ENCODE measurements at places on chromosomes 5 and 9. TPM values are rescaled to one million over a fixed set of nuclear protein-coding genes. Genes with fewer than 3 reads are reported as not detected.

ZNF300 gene
- total RNA-seq: 3.0 TPM

DNA sequence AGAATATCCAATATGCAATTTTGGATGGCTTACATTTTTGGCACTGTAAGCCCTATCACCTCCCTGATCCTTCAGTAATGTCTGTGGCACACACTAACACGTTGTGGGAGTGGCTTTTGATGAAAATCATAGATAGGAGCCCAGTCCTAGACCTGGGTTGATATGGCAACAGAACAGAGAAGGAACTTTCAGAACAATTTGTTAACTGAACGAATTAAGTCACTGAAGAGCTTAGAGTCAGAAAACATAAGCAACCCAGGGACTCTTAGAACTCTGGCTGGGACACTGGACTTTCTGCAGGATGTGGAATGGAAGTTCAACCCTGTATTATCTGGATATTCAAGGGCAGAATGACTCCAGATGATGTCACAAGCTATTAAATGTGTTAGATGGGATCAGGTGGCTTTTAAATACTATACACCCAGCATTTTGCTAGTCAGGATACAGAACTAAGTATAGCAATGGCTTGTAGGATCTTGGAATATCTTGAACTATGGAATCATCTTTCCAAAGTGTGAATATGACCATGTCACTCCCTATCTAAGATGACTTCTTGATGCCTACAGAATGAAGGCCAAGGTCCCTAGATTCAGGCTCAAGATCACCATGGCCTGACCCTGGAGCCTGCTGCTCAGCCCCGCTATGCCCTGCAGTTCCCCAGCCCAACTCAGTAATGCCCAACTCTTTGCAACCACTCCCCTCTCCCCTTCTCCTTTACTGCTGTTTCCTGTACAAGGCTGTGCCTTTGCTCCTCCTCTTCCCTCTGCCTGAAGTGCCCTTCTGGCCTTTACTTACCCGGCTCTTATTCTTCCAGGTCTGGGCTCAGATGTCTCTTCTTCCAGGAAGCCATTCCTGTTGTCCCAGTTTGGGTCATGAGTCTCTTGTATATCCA is 42.8 kb downstream of the VLDLR start:
- no peak for DNase-seq

- peak; percentile 29 for DNase-seq
Measured at GRCh38 chr5:38922199-38922598, 76.4 kb downstream of the OSMR start.

SLC38A9 gene
- total RNA-seq: 38.4 TPM
